NCI-H82 (cell line): ENCODE measurements at places on chromosomes 2 and 18.

GRCh38 chr2:179036353-179036905 is 13.5 kb downstream of the CCDC141 start:
- DNase-seq: no peak

- no peak for DNase-seq
Measured at GRCh38 chr2:237192881-237193280, 107.2 kb downstream of the COPS8 start.

DNA sequence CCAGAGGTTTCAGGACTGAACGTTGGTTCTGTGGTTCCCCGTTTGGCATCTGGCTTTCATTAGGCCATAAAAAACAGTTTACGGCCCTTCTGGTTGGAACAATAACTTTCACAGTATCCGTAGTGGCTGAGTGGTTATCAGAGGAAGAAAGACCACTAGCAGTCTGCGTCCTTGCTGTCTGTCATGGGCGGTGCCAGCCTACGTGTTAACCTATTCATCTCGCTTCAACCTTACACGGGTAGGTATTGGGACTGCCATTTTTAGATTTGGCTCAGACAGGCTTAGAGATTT is 42.6 kb upstream of the ROCK2 start:
- DNase-seq: no peak

DNA sequence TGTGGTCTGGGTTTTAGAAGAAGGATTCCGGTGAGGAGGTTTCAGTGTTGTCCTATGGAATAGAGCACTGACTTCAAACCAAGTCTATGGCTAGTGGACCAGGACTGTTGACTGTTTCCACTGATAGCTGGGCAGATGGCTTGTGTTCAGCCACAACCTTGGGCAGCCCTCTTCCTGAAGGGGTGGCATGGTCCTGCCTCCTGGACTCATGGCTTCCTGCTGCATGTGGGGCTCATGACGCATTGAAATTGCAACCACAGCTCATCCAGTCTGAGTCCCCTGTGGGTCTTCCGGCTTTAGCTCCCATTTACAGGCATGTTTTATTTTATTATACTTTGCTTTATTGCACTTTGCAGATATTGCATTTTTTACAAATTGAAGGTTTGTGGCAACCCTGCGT is 105.0 kb downstream of the B3GNT2 start:
- no peak for DNase-seq

- DNase-seq: no peak
Measured at GRCh38 chr18:68722821-68723220, 7.9 kb upstream of the TMX3 start.

GRCh38 chr2:24818721-24819167 is 25.5 kb downstream of the CENPO start:
- DNase-seq: no peak

- no peak for DNase-seq
Measured at GRCh38 chr2:99398303-99398702, 61.1 kb downstream of the EIF5B start.

GRCh38 chr2:200362202-200362917 is 55.9 kb downstream of the SPATS2L start:
- DNase-seq: no peak

GRCh38 chr18:30093376-30093775 is 949.2 kb downstream of the DSC3 start:
- DNase-seq: no peak

DNA sequence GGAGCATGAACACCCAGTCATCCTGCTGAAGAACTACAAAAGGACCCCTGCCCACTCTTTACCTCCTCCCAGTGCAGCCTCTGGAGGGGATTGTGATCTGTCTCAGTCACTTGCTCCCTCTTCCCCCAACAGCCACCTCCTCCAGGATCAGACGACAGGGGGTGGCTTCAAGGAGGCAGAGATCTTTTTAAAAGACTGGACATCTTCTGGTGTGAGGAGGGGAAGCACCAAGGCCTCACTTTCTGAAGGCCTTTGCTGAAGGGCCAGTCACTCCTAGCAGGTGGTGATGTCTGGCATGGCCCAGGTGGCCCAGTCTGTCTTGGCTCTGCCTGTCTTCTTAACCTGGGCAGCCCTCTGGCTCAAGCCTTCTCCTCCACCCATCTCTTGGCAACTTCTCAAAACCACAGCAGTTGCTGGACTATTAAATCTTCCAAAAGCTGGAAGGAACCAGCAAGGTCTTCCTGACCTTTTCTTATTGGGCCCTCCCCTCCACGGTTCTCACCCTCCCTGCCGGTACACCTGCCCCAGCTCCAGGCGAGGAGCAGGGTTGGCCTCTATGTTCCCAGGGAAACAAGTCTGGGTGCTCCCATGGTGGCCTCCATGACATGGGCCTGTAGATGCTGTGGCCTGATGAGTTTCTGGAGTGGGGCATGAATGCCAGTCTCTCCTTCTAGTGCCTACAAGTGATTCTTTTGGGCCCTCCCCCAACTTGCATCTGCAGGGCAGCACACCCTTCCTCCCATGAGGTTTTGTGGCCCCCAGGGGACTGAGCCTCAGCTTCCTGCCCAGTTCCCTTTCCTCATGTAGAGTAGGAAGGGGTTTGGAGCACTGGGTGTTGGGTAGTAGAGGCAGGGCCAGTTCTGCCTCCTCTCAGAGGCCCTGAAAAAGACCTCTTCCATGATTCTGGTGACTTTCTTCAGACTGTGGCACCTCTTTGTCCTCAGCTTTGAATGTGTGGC is 5.0 kb upstream of the ATP6V1B1 start:
- no peak for DNase-seq

- DNase-seq: no peak
Measured at GRCh38 chr2:128384446-128384845, 65.8 kb upstream of the HS6ST1 start.

GRCh38 chr2:98465456-98466226 is 21.0 kb downstream of the INPP4A start:
- peak; percentile 97 for DNase-seq

GRCh38 chr2:170953941-170954340 is 24.9 kb downstream of the GORASP2 start:
- DNase-seq: no peak

DNA sequence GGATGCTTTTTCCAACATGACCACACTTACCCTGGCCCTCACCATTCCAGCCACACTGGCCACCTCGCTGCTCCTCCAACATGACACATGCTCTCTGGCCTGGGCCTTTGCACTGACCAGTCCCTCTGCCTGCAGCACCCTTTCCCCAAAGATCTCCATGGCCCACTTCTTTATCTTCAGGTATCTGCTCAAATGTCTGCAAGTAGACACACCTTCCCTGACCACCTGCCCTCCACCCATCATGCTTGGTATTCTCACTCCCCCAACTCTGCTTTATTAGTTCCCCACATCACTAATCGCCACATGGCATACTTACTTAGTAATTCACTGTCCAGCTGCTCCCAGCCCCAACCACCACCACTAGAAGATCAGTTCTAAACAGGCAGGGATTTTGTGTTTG is 214.2 kb downstream of the BCL11A start:
- DNase-seq: peak; percentile 22

GRCh38 chr2:167506395-167506794 is 618.1 kb downstream of the XIRP2 start:
- DNase-seq: no peak

DNA sequence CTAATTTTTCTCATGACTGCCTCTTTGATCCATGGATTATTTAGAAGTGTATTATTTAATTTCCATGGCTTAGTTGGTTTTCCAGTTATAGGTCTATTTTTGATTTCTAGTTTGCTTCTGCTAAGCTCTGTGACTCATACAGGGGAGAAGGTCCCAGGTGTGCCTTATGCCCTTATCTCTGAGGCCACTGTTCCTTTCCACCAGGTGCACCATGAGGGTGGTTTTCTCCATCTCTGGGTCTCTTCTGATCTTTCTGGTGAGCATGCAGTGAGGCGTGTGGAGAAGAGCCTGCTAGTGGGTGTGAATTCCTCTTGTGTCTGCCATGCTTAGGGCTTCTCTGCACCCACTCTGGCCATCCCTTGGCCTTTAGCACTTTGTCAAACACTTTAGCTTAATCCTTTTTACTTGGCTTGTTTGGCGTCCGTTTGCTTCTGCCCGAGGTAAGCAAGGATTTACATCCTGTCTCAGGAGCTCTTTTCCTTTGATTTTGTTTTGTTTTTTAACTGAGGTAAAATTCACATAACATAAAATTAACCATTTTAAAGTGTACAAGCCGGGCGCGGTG is 129.8 kb upstream of the ARL4C start:
- DNase-seq: peak; percentile 9

GRCh38 chr18:34223164-34223892 is 1.4 kb downstream of the NOL4 start:
- DNase-seq: peak; percentile 75

- no peak for DNase-seq
Measured at GRCh38 chr2:88053296-88053695, 2.3 kb downstream of the KRCC1 start.

DNA sequence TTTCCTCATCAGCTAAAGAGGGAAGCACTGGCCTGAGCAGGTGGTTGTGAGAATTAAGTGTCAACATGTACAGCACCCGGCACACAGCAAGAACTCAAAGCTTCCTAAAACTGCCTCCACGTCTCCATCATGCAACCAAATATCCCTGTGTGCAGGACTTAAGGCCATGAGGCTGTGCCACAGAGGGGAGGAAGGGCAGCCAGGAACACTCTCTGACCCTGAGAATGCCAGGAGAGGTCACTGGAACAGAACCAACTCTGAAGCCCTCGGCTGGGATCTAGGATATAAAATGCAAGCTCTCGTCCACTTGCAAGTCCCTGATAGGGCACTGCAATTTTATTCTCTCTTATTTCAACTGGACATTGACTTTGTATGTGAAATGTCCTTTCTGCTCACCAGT is 12.2 kb upstream of the NPAS2 start:
- no peak for DNase-seq

DNA sequence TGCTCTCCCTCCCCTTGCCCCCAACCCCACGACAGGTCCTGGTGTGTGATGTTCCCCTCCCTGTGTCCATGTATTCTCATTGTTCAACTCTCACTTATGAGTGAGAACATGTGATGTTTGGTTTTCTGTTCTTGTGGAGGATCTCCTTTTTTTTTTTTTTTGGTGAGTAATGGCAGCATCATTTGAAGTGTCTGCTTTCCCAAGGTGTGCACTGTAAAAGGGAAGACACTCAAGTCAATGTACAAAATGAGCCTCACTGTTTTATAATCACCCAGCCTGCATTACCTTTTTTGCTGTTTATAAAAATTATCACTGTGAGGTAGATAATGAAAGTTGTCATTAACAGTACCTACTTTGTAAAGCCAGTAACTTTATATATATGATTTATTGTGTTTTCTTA is 56.9 kb downstream of the INSIG2 start:
- no peak for DNase-seq

DNA sequence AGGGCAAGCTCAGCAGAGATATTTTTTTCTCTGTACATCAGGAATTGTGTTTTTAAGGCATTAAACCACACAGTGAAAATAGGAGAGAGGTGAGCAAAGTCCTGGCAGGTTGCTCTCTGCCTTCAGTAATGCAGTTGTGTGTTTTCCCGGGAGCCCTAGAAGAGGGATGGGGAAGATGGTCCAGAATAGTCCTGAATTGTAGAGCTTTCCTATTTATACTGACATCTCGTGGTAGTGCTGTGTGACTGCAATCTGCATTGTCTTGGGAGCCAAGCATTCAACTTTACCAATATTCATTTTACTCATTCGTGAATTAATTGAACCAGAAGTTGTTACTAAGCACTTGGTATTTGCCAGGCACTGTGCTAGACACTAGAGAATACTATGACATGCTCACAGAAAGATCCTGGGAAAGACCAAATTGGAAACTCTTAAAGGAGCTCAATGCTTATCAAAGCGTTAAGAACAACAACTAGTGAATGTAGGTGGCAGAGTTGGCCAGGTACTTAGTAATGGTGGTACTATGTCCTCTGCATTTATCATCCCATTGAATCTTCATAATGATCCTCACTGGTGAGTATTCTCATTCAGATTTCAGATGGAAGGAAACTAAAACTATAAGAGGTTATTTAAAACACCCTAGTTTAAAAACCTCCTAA is 214.6 kb downstream of the TRIB2 start:
- peak; percentile 73 for DNase-seq

GRCh38 chr2:158743466-158743865 is 51.7 kb upstream of the DAPL1 start:
- no peak for DNase-seq

GRCh38 chr2:174326161-174327020 is 8.4 kb upstream of the SP9 start:
- DNase-seq: peak; percentile 56
